ENCODE measurements at places on chromosomes 5 and 9. TPM values are rescaled to one million over a fixed set of nuclear protein-coding genes. Genes with fewer than 3 reads are reported as not detected.

Gene ZNF658
- 13.5 TPM for total RNA-seq

Gene AK8
- 1.9 TPM for total RNA-seq

Gene PCDHAC2
- total RNA-seq: 13.1 TPM

Gene MELK
- total RNA-seq: 10.8 TPM

Gene C5orf58
- not detected for total RNA-seq

Gene TXNDC8
- total RNA-seq: not detected

Gene FCN2
- not detected for total RNA-seq

Gene CDH9
- not detected for total RNA-seq

Gene PTPN3
- 23.0 TPM for total RNA-seq

Gene HAVCR1
- total RNA-seq: not detected

Gene SPATA31C1
- not detected for total RNA-seq

Gene PSIP1
- 12.7 TPM for total RNA-seq

Gene SPEF2
- 2.5 TPM for total RNA-seq

Gene BHMT
- total RNA-seq: not detected

Gene PIP5K1B
- 0.17 TPM for total RNA-seq

Gene TMEM174
- total RNA-seq: not detected

Gene CDKN2B-AS1
- 2.3 TPM for total RNA-seq

Gene C8G
- 0.50 TPM for total RNA-seq

Gene RNF183
- not detected for total RNA-seq

Gene FGF1
- 22.5 TPM for total RNA-seq

Gene HSPB3
- total RNA-seq: not detected

Gene KCNMB1
- total RNA-seq: not detected

Gene C9
- total RNA-seq: not detected

Gene PCDHA1
- 0.26 TPM for total RNA-seq

Gene LCP2
- not detected for total RNA-seq

Gene GRXCR2
- total RNA-seq: not detected

Gene GCNT1
- 97.0 TPM for total RNA-seq

Gene RAPGEF1
- total RNA-seq: 41.7 TPM

Gene SOX30
- not detected for total RNA-seq

Gene SPINK4
- not detected for total RNA-seq
